Renal cortex interstitium (tissue), 15 donors: ENCODE measurements at places on chromosomes 11 and 22. TPM values are rescaled to one million over a fixed set of nuclear protein-coding genes. Genes with fewer than 3 reads are reported as not detected.

Gene TPBGL
- polyA plus RNA-seq: 0.06 TPM

Gene INS
- not detected for polyA plus RNA-seq

DNA sequence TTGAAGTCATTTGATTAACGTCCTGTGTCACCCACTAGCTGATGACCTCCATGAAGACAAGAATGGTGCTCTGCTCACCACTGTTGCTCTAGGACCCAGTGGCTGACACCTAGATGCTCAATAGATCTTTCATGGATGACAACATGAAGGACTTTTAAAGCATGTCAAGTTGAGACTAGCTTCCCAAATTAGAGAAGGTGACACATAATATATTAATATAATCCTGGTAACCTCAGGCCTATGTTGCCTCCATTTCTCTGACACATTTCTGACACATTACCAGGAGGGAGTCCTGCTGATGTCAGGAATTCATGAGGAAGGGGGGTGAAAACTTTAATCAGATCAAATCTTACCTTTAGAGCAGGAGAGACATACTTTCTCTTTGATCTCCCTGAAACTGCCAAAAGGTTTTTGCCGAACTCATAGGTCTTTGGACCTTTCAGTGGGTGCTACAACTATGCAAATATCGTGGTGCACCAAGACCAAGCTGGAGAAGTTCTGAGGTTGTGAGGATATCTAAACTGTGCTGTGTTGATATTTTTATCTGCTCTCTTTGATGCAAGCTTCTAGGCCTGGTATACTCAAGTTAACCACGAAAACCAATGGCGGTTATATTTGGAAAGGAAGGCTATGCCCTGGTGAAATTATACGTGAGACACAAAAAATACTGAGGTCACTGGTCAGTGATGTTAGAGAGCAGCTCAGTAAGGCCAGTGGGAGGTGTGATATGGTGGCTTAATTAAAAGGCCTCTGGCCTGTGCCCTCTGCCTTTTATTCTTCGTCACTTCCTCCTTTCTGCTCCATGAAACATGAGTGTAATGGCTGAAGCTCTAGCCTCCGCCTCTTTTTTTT is 13.2 kb upstream of the AMPD3 start:
- no peak for DNase-seq

DNA sequence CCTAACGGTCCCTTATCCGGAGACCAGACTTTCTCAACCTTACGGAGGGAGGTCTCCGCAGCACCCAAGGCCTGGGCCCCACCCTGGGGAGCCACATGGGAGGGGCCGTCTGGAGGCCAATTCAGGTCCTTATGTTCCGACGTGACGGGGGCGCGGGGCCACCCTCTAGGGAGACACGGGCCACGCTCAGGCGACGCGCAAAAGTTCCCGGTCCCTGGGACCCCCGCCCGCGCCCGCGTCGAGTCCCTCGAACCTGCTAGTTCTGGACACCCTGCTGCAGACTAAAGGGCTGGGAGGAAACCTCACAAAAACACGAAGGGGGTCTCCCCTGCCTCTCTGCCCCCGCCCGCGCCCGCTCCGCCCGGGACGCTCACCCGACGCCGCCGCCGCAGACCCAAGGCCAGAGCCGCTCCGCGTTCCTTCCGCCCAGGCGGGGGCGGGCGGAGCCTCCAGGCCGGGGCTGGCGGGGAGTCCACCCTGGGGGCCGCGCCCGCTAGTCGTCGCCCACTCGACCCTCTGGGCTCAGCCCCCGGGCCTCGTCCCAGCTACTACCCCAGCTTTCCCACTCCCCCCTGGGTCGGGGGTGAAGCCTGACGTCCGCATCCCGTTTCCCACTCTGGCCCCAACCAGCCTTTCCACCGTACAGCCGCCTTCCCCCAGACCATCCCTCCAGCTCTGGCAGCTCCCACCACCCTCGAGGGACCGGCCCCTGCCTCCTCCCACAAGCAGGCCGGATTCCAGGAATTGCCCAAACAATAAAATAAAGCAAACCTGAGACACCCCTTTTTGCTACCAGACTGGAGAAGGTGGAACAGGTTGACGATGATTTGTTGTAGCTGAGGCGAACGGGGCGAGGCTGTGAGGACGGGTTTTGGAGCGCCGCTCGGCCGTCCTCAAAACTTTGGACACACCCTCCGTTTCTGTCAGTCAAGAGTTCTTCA is 2.7 kb downstream of the RNH1 start:
- no peak for DNase-seq

- peak; percentile 49 for DNase-seq
Observed at GRCh38 chr22:24247564-24248344, 2.9 kb upstream of the GGT5 start.

GRCh38 chr11:67463680-67464410 is 5.2 kb downstream of the TMEM134 start:
- no peak for DNase-seq
